ENCODE measurements at places on chromosomes 6 and 20. TPM values are rescaled to one million over a fixed set of nuclear protein-coding genes. Genes with fewer than 3 reads are reported as not detected.
A peak's percentile ranks its signal among the peaks of the same experiment; 100 is the strongest.

DNA sequence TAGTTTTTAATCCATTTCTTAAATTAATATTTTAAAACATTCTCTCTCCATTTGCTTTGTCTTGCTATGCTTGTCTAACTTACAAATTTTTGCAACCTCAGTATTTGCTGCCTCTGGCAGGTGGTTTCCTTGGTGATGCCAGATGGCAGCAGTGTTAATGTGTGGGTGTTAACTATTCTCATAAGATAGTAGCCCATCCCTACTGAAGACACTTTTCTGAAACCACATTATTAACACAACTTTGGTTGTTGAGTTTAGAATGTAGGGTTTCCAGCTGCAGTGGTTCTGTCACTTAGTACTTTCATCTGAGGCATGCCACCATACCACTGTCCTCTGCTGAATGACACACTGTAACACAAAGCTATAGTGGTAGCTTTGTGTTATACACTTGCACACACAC lies 75.1 kb downstream of the MYO6 start:
- H3K4me3 ChIP-seq: no peak overlapping the region
- H3K36me3 ChIP-seq: no peaks in the 10 kb centered on the region
- no peak overlapping the region for H3K27ac ChIP-seq
- no peak for DNase-seq
- no peaks in the 10 kb centered on the region for H3K27me3 ChIP-seq
- no peaks in the 10 kb centered on the region for H3K4me1 ChIP-seq

GRCh38 chr20:58420798-58421496 lies 31.9 kb downstream of the VAPB start:
- H3K27me3 ChIP-seq: no peaks in the 10 kb centered on the region
- H3K36me3 ChIP-seq: peaks cover 34% of the 10 kb centered on the region
- H3K4me1 ChIP-seq: peaks cover 16% of the 10 kb centered on the region
- H3K4me3 ChIP-seq: no peak overlapping the region

DNA sequence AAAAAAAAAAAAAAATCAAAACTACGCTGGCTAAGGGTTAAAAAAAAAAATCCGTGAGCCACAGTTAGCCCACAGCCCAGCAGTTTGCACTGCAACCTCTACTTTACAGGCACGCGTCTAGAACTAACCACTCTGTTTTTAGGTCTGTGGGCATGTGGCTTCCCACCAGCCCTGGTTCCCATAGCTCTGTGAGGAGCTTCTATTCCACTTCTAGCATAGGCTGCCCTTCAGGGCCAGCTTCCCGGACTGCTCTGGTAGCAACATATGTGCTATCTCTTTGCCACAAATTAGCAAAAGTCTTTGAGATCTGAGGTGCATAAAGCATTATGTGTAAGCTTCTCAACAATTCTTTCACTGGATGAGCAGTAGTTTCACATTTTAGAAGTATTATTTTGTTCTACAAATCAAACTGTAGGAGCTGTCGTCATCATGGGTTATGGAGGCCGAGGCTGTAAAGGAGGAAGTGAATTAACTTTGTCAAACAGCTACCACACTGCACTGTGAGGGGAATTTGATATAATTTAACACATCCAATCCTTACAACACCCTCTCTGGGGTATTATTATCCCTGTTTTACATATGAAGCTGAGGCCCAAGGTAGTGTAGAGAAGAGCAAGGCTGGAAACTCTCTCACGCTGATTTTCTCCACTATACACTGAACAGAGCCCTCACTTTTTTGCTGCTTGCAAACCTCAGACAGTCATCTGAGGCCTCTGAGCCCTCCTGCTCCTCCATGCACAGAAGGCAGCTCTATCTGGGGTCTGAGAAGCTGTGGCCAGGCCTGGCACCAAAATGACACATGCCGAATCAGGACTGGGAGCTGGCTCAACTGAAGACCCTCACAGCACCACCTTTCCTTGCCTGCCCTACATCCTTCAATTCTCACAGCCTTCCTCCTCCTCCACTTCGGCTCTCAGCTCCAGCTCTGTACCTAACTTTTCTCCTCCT lies 35.4 kb downstream of the MAN1A1 start:
- peak overlapping the region; percentile 43 for H3K27ac ChIP-seq
- H3K4me1 ChIP-seq: peaks cover 22% of the 10 kb centered on the region
- no peaks in the 10 kb centered on the region for H3K27me3 ChIP-seq

DNA sequence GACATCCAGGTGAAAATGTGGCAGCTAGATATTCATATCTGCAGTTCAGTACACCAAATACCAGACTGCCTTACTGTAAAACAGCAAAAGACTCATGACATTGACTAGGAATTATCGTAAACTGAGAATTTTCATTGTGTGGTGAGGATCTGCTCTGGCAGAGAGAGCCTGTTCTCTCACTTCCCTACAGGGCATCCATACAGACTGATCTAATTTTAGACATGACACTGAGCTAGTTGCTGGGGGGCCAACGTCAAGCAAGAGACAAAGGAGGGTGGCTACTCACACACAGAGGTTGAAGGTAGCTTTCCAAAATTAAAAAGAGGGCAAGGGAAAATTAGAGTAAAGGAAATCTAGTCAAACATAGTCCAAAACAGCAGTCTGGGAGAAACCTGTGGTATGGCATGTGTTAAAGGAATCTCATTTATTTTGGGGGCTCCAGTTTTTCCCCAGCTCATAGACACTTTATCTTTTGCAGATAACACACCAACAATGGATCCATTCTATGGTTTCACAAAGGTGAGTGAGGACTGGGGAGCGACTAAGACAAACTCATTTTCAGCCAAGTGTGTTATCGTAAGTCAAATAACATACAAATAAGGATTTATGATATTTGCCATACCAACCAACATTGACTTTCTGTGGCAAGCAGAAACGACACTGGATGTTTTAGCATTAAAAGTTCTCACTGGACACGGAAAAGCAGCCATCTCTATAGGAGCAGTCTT lies 36.6 kb upstream of the NHSL1 start:
- H3K27ac ChIP-seq: no peak overlapping the region
- peaks cover 9% of the 10 kb centered on the region for H3K27me3 ChIP-seq
- no peaks in the 10 kb centered on the region for H3K36me3 ChIP-seq
- H3K4me1 ChIP-seq: no peaks in the 10 kb centered on the region
- no peak for DNase-seq

GRCh38 chr6:551405-551804 lies 105.5 kb downstream of the HUS1B start:
- peaks cover 36% of the 10 kb centered on the region for H3K36me3 ChIP-seq
- DNase-seq: no peak
- no peak overlapping the region for H3K4me3 ChIP-seq
- no peak overlapping the region for H3K27ac ChIP-seq
- H3K4me1 ChIP-seq: peaks cover 11% of the 10 kb centered on the region
- no peaks in the 10 kb centered on the region for H3K27me3 ChIP-seq

DNA sequence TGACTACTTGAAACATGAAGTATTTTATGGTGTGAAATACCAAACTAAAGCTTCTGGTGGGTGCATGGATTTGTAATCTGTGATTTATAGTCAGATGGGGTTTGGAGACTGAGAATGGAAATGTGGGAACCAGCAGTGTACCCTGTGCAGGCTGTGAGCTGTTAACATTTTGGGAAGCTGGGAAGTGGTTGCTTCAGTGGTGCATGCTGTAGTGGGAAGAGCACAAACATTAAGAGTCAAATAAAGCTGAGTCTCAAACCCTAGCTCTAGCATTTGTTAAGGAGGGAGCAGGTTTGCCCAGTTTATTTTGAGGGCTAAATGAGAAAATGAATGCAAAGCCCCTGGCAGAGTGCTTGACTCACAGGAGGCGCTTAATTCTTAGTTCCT lies 235.7 kb downstream of the ZFAND3 start:
- no peak for DNase-seq
- H3K4me1 ChIP-seq: no peaks in the 10 kb centered on the region
- H3K4me3 ChIP-seq: no peak overlapping the region
- H3K27me3 ChIP-seq: no peaks in the 10 kb centered on the region
- H3K36me3 ChIP-seq: no peaks in the 10 kb centered on the region

DNA sequence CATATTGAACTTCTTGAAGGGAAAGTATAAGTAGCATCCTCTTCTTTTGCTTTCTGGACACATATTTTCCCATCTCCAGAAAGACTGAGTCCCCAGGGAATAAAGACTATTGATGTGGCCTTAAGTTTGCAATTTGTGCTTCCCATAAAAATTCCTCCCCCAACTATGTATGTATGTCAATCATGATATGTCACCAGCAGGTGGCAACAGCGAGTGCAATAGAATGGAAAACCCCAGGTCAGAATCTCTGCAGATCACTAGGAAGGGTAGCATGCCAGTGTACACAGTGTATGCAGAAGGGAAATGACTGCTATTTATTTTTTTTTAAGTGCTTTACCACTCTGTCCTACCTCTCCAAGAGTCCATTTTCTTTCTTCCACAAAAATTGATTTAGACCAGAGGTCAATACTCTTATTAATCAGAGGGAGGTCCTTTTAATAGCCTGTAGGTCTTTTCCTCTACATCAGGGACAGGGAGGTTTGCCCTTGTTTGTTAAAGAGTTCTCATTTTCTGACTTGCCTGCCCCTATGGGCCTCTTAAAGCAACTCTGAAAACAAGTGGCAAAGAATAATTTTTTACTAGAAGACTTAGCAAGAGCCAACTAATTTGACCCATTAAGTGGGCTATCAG lies 61.4 kb downstream of the BMP2 start:
- no peak overlapping the region for H3K4me3 ChIP-seq
- H3K4me1 ChIP-seq: no peaks in the 10 kb centered on the region
- no peaks in the 10 kb centered on the region for H3K36me3 ChIP-seq
- no peak overlapping the region for H3K27ac ChIP-seq
- no peak for DNase-seq

GRCh38 chr6:30798494-30798893 lies 54.1 kb upstream of the IER3 start:
- H3K36me3 ChIP-seq: no peaks in the 10 kb centered on the region
- peaks cover 5% of the 10 kb centered on the region for H3K4me1 ChIP-seq
- no peak for DNase-seq
- no peak overlapping the region for H3K27ac ChIP-seq
- H3K27me3 ChIP-seq: no peaks in the 10 kb centered on the region

MCM8 gene
- 0.60 TPM for polyA plus RNA-seq

CFAP206 gene
- polyA plus RNA-seq: not detected

BMP7 gene
- not detected for polyA plus RNA-seq

DNA sequence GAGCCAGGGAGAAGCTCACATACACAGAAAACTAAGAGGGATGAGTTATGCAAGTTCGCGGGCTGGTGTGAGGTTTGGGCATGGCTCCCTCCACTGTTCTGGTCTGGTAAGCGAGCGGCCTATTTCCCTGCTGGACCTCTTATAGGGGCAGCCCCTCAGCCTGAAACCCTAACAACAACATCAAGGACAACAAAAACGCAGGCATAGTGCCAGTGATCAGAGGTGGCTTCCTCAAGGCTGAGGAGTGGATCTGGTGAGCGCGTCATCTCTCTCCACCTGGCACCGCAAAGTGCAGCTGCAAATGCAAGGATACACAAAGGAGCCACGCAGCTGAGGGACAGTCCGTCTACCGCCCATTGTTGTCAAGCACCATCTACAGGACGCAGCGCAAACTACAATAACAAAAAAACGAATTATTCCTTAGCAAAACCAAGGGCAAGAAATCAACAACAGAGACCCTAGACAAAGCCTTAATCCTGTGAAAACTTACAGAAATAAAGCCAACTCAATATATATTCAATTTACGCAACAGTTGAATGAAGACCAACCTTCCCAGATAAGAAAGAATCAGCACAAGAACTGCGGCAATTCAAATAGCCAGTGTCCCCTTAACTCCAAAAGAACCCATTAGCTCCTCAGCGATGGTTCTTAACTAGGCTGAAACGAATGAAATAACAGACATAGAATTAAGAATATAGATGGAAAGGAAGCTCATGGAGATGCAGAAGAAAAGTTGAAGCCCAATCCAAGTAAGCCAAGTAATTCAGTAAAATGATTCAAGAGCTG lies 9.2 kb upstream of the DEFB110 start:
- H3K4me1 ChIP-seq: no peaks in the 10 kb centered on the region
- H3K4me3 ChIP-seq: no peak overlapping the region
- no peak for DNase-seq

GRCh38 chr6:39886871-39887270 lies 47.4 kb downstream of the MOCS1 start:
- no peaks in the 10 kb centered on the region for H3K27me3 ChIP-seq
- no peaks in the 10 kb centered on the region for H3K36me3 ChIP-seq
- H3K4me3 ChIP-seq: no peak overlapping the region
- H3K4me1 ChIP-seq: no peaks in the 10 kb centered on the region
- no peak overlapping the region for H3K27ac ChIP-seq

CST3 gene
- polyA plus RNA-seq: 1.5 TPM
